ENCODE measurements at places on chromosomes 16 and 17. TPM values are rescaled to one million over a fixed set of nuclear protein-coding genes. Genes with fewer than 3 reads are reported as not detected.

GPR142 gene
- not detected for total RNA-seq

- DNase-seq, result no peak
These were observed 12.9 kb downstream of the LPCAT2 start for GRCh38 chr16:55521792-55522191.

DNA sequence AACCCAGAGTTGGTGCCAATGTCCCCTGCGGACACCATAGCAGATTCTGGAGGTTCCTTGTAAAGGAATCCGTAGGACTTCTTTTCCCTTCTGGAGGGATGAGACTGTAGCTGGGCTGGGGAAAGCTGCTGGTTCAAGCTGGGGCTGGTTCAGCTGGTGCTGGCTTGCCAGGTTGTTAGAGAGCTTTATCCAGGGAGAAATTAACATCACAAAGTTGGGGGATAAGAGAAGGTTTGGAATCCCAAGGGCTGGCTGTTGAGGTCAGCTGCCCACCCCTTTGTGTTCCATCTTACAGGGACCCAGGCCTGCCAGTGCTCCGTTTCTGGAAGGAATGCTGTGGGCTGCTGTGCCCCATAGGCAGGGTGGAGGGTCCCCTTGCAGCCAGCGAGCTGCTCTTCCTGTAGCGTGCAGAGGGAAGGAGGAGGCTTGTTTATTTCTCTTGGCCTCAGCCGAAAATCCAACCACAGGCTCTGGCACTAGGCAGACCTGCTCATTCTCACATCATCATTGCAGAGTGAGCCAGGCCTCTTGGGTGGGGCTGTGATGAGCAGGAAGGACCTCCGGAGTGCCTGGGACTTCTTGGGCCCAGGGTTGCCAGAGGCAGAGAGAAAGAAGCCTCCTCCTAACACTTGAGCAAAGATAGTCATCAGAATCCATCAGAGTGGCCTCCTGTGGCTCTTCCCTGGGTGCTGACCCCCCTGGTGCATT, 251.1 kb downstream of the SEC14L1 start:
- no peak for DNase-seq

GRCh38 chr16:25143928-25144327, 32.4 kb downstream of the LCMT1 start:
- DNase-seq, result no peak

- no peak for DNase-seq
These were observed 36.1 kb upstream of the HELZ start for GRCh38 chr17:67281053-67281452.

DNA sequence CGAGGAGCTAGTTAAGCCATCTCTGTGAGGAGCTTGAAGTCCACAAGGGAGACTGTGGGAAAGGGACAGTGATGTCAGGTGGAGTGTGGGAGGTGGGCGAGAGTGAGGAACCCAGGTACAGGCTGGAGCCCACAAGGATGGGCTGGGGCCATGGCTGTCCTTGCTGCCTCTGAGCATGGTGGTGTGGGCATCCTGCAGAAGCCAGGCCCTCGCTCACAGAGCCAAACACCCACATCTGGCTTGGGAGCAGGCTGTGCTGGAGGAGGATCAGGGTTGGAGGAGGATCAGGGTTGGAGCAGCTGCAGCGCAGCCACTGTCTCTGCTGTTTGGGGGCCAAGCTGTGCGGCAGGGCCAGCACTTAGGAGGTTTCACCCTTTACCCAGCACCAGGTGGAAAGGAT, 58.2 kb upstream of the ENPP7 start:
- DNase-seq, result no peak

CACNG1 gene
- total RNA-seq, result not detected

GRCh38 chr17:49146620-49147306, 14.2 kb downstream of the B4GALNT2 start:
- DNase-seq, result no peak
